Myocyte (in vitro differentiated cells): ENCODE measurements at places on chromosomes 5 and 9. TPM values are rescaled to one million over a fixed set of nuclear protein-coding genes. Genes with fewer than 3 reads are reported as not detected.

NPR3 gene
- 1.0 and 1.1 TPM in 2 replicates for total RNA-seq

PCDHGB1 gene
- total RNA-seq, result 8.7 and 9.8 TPM in 2 replicates

CER1 gene
- total RNA-seq, result not detected in 2 replicates

PCDHB16 gene
- total RNA-seq, result 13.5 and 14.7 TPM in 2 replicates

ZFAND5 gene
- 139 and 182 TPM in 2 replicates for total RNA-seq

RNF183 gene
- total RNA-seq, result not detected in 2 replicates

XPA gene
- total RNA-seq, result 6.6 and 12.2 TPM in 2 replicates

CCNB1 gene
- total RNA-seq, result 10.7 and 12.8 TPM in 2 replicates

CYLC2 gene
- not detected in 2 replicates for total RNA-seq

SOX30 gene
- total RNA-seq, result 0.05 and 0.47 TPM in 2 replicates

NUTM2F gene
- total RNA-seq, result not detected in 2 replicates

CA9 gene
- total RNA-seq, result 0.10 TPM in 1 of 2 replicates, not detected in the other

GGTA1 gene
- total RNA-seq, result not detected in 2 replicates

DAPK1 gene
- 56.2 and 68.3 TPM in 2 replicates for total RNA-seq

C9orf50 gene
- not detected in 2 replicates for total RNA-seq

FAM81B gene
- not detected in 2 replicates for total RNA-seq

GMCL2 gene
- total RNA-seq, result not detected in 2 replicates

BSPRY gene
- total RNA-seq, result not detected in 2 replicates

SPACA9 gene
- 1.7 and 3.5 TPM in 2 replicates for total RNA-seq

GRIN1 gene
- total RNA-seq, result 0.05 TPM in 1 of 2 replicates, not detected in the other

ANGPTL2 gene
- total RNA-seq, result 68.3 and 80.6 TPM in 2 replicates

PROB1 gene
- total RNA-seq, result 58.8 and 59.5 TPM in 2 replicates

CTXN3 gene
- not detected in 2 replicates for total RNA-seq

CCNI2 gene
- not detected in 2 replicates for total RNA-seq

CBY3 gene
- not detected in 2 replicates for total RNA-seq

CCNJL gene
- total RNA-seq, result 1.9 and 2.4 TPM in 2 replicates
